Esophagus mucosa (tissue), 1 donor: ENCODE measurements at places on chromosomes 5 and 9. TPM values are rescaled to one million over a fixed set of nuclear protein-coding genes. Genes with fewer than 3 reads are reported as not detected.

The PDCD1LG2 gene
- 0.32 TPM for total RNA-seq

The CDX1 gene
- total RNA-seq = not detected

The TTC16 gene
- total RNA-seq = not detected

The ALDH7A1 gene
- total RNA-seq = 118 TPM

The PLCXD3 gene
- total RNA-seq = 0.48 TPM

The TSC1 gene
- total RNA-seq = 22.6 TPM

The IL4 gene
- not detected for total RNA-seq

The PKD2L2 gene
- not detected for total RNA-seq

The RAPGEF1 gene
- total RNA-seq = 21.0 TPM

The WNT8A gene
- not detected for total RNA-seq

The FGF10 gene
- 0.20 TPM for total RNA-seq
